ENCODE measurements at places on chromosomes 5 and 9.

DNA sequence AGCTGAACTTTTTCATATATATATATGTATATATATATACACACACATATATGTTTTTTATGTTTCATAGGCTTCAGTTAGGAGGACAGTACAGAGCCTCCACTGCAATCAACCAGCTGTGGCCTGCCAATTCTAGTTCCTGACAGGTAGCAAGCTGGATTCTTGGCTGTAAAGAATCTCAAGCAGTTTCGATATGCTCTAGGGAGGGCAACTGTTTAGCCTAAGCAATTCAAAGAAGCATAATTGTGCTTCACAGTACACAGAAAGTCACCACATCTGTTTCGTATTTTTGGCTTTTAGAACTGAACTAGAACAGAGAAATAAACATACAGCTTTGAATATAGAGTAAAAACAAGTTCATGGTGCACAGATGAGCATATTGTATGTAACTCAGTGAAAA lies 152.4 kb upstream of the ARRDC3 start:
- no peak for DNase-seq

- no peak for DNase-seq
These were observed 123.5 kb upstream of the ACOT12 start for GRCh38 chr5:81517462-81517861.

DNA sequence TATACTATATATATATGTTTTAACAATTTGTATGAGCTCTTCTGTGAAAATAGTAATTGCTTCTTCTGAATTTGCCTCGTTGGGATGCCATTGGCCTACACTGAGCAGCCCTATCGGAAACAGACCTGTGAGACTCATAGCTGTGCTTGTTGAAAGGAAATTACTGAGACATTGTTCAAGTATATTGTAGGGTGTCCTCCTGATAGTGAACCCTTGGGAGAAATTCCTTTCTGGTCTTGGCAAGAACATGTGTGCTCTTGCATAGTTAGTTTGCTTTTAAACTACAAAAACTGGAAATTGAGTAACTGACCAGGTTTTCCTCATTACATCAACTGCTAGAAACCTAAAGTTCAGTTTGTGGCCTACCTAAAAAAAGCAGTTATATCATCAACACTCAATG lies 160.9 kb downstream of the LURAP1L start:
- no peak for DNase-seq

DNA sequence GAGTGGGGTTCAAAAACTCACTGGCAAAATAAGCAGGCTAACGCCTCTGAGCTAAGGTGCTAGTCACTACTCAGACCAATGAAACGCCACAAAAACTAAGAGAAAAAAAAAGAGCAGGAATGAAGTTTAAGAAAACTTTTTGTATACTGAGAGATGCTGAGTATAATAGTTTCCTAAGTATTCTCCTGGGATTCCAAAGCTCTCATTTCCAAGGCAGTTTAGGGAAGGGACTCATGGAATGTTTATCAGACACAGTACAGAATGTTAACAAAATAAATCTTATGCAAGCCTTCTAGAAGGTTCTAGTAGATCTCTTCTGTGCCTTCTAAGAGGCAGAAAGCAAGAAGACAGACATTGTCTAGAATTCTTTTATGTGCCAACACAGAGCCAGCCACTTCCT lies 361.9 kb downstream of the MTRR start:
- no peak for DNase-seq

DNA sequence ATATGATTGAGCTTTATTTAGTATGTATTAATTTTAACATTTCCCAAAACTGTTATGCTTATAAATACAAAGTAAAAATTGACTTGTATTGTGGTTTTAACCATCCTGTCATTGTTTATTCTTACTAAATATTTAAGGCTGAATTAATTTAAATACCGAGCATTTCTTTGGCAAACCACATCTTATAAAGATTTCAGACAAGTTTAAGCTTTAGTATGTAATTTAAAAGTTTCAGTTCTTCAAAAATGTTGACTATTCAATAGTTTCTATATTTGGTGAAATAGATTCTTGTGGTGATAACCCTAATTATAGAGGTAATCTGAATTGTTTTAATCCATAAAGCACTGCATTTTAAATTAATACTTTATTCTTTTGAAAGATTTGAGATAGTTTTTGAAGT lies 65.5 kb downstream of the CCNH start:
- no peak for DNase-seq

GRCh38 chr9:76403352-76403751 lies 9.1 kb upstream of the RFK start:
- DNase-seq, result no peak

DNA sequence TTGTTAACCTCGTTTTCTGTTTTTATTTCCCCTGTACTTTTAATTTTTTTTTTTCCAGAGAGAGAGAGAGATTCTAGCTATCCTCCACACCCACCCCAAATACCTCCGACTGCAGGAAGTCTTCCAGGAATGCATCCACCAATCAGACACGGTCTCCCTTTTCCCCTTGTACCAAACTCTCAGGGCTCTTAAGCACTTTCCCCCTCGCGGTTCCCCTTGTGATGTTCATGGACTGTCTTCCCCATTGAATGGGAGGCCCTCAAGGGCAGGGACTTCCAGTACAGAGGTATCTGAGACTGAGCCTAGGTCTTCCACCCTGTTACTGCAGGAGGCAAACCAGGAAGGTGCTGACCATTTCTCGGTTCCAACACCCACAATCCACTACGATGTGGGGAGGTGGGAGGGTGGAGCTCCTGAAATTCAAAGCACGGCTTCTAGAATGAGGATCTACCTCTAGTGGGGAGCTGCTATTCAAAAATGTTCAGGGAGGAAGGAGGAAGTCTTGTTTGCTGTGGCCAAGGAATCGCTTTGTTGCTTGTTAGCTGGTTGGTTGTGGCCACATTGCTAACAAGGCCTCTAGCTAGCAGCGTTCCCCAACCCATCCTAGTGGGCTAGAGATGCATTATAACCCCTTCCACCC lies 37.5 kb upstream of the PTGS1 start:
- DNase-seq, result no peak

- no peak for DNase-seq
These were observed 98.6 kb downstream of the GNAQ start for GRCh38 chr9:77933019-77933418.

DNA sequence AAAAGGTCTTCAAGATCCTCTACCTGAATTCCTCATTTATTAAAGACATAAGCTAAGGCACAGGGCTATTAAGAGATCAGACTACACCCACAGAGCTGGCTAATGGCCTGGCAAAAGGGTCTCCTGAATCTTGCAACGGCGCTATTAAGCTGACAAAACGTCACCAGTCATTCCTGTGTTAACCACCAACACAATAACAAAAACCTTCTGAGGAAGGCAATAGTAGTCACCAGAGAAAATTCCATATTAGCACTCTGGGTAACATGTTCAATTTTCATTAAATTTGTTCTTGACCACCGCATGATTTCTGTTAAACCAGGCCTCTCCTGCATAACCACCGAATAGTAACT lies 77.0 kb downstream of the GNAQ start:
- no peak for DNase-seq

DNA sequence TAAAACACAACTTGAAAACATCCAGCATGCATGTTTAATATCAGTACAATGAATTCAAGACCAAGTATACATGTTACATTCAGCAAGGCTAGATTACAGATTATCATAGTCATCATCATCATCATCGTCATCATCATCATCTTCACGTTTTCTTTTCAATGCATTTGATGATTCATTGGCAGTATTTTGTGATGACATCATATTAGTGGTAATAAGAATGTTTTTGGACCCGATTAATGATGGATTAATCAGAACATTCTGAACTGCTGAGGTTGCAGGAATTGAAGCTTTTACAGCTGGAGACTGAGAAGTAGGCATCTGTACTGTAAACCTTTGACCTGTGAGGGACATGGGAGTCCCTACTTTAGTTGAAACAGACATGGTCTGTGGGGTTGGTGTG lies 4.5 kb downstream of the AK6 start:
- no peak for DNase-seq

DNA sequence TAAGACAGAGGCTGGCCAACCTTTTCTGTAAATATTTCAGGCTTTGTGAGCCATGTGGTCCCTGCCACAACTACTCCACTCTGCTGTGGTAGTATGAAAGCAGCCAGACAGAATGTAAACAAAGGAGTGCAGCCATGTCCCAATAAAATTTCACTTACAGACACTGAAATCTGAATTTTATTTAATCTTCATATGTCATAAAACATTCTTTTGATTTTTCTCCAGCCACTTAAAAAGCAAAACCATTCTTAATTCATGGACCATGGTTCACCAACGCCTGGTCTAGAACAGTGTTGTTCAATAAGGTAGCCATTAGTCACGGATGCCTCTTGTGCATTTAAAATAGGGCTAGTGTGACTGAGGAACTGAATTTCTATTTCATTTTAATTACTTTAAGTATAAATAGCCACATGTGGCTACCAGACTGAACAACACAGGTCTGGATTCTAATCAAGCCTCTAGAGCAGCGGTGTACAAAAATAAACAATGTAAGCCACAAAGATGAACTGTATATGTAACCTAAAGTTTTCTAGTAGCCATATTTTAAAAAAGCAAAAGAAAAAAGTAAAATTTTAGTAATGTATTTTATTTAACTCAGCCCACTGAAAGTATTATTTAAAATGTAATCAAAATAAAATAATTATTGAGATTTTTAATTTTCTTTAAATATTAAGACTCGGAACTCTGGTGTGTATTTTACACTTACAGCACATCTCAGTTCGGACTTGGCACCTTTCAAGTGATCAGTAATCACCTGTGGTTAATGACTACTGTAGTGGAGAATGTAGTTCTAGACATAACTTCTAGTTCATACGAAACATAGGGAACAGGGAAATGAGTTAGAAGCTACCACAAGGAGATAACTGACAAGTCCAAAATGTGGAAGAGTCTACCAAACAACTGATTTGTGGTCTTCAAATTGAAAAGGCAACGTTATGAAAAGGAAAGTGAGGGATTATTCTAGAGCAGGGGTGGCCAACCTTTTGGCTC lies 14.3 kb downstream of the GEMIN5 start:
- DNase-seq, result no peak

DNA sequence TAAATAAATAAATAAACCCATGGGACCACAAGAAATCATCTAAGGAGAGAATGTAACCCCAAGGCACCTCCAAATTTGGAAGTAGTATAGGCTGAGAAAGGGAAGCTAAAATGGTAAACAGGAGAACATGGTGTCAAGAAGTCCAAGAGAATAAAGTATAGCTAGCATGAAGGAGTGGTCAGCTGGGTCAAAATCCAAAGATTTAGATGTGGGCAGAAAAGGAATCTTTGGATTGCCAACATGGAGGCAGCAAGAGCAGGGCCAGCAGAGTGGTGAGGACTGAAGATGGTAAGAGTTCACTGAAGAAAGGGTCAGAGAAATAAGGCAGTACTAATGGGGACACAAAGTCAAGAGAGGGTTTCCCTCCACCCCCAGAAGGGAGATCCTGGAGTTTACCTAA lies 53.0 kb downstream of the TSSK1B start:
- no peak for DNase-seq

DNA sequence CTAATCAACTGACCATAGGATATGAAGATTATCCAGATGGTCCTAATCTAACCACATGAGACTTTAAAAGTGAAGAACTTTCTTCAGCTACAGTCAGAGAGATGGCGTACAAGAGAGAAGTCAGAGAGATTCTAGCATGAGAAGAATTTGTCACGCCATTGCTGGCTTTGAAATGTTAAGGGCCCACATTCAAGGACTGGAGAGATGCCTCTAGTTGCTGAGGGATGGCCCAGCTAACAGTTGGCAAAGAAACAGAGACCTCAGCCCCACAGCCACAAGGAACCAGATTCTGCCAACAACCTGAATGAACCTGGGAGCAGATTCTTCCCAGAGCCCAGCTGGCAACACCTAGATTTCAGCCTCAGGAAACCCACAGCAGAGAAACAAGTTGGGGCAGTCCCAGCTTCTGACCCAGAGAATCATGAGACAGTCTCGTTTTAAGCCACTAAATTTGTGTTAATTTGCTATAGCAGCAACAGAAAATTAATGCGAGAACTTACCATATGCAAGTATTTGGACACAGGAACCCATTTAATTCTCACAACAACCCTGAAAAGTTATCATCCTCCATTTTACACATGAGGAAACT lies 132.0 kb downstream of the MLLT3 start:
- DNase-seq, result no peak

DNA sequence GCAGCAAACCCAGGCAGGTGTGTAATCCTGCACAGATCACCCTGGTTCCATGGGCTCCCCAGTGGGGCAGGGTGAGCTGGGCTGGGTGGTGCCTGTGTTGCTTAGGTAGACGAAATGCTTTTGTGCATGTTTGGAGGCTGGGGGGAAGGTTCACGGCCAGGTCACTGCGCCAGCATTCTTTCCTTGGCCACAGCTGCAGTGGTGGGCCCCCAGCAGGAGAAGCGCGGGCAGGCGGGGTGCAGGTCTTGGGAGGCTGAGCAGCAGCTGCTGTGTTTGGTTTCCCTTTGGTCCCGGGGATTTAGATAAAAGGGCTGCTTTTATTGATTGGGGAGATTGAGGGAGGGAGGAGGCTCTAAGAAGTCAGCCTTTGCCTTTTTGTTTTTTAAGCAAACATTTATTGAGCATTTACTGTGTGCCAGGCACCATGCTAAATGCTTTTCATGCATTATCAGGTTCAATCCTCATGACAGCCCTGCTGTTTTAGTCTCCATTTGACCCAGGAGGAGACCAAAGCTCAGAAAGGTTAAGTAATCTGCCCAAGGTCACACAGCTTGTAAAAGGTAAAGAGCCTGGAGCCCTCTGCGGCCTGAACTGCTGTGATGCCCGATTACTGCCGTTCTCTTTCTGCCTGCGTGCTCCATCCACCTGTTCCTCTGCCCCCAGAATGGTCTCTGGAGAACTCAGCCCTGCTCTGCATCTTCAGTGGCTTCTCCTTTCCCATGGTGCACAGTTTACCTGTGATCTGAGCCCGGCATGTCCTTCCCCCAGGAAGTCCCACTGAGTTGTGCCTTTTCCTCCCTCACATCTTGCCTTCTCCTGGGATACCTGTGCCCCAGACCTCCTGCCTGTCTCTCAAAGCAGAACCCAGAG lies 94.4 kb downstream of the MACROH2A1 start:
- no peak for DNase-seq

GRCh38 chr9:385818-386398 lies 171.2 kb downstream of the DOCK8 start:
- no peak for DNase-seq

- DNase-seq, result no peak
These were observed 56.7 kb upstream of the PCA3 start for GRCh38 chr9:76707510-76707909.

DNA sequence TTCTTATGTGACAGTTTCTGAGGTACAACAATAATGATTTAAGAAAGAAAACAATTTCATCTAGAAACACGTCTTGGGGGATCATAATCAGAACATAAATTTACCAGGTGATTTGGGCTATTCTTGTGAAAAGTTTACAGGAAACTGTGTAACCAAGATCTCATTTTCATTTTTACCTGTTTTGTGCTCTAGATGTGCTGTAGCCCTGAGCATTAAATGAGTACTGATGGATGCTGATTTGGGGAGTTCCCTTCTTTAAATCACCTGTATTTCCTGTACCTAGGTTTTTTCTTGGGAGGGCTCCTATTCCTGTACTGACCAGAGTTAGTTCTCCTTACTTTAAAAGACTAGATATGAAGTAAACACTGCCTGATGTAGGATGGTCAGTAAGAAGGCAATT lies 12.7 kb downstream of the MATR3 start:
- DNase-seq, result no peak

GRCh38 chr9:1535051-1535450 lies 480.1 kb upstream of the SMARCA2 start:
- no peak for DNase-seq

GRCh38 chr9:114434878-114435311 lies 47.1 kb upstream of the AKNA start:
- no peak for DNase-seq

GRCh38 chr9:6605202-6605601 lies 40.3 kb downstream of the GLDC start:
- no peak for DNase-seq
